ENCODE measurements at places on chromosomes 3 and 15.

- no peak overlapping the region for H3K4me3 ChIP-seq
- no peak for DNase-seq
- no peaks in the 10 kb centered on the region for H3K36me3 ChIP-seq
- no peak overlapping the region for H3K27ac ChIP-seq
These were observed 20.7 kb upstream of the GOLGA6C start for GRCh38 chr15:75237316-75237982.

GRCh38 chr3:169072494-169072893, 591.0 kb downstream of the MECOM start:
- no peaks in the 10 kb centered on the region for H3K27me3 ChIP-seq
- H3K36me3 ChIP-seq: no peaks in the 10 kb centered on the region
- H3K4me3 ChIP-seq: no peak overlapping the region
- DNase-seq: no peak
- no peaks in the 10 kb centered on the region for H3K4me1 ChIP-seq

GRCh38 chr3:104510131-104510849, 856.4 kb upstream of the ALCAM start:
- H3K27me3 ChIP-seq: no peaks in the 10 kb centered on the region
- no peaks in the 10 kb centered on the region for H3K36me3 ChIP-seq
- H3K27ac ChIP-seq: no peak overlapping the region
- no peaks in the 10 kb centered on the region for H3K4me1 ChIP-seq
- no peak overlapping the region for H3K4me3 ChIP-seq

DNA sequence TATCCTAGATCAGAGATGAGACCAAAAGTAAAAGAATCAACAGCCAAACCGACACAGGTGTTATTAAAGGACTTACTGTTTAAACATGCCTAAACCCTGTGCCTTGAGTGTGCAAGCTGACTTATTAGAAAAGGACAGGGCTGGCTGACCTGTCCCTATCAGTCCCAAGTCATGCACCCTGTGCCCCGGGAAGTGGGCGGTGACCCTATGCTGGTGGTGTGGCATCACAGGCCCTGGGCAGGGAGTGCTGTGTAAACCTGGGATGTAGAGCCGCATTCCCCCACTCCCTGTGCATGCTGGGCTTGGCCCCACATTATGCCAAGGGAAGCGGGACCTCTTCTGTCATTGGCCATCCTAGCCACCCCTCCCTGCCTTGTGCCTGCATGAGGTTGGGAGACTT, 10.6 kb downstream of the DNAJA4 start:
- no peak overlapping the region for H3K27ac ChIP-seq
- no peaks in the 10 kb centered on the region for H3K4me1 ChIP-seq
- no peaks in the 10 kb centered on the region for H3K36me3 ChIP-seq

GRCh38 chr15:31300208-31300661, 26.4 kb upstream of the KLF13 start:
- no peaks in the 10 kb centered on the region for H3K36me3 ChIP-seq
- H3K4me3 ChIP-seq: no peak overlapping the region

DNA sequence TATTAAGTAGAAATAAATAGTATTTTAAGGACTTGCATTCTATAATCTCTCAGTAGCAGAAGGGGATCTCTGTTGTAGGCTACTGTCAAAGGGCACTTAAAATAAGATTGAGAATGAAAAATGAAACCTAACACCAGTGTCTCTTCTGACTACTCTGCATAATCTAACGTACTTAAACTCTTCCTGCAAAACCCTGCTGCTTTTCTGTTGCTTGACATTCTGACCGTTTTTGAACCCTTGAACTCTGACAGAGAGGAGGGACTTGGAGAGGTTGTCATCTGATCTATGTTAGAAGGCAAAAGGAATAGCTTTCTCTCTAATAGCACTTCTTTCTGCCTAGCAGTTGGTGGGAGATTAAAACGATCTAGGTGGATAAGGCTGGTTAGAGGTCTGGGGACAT, 204.6 kb downstream of the ZIC1 start:
- H3K27me3 ChIP-seq: no peaks in the 10 kb centered on the region
- no peaks in the 10 kb centered on the region for H3K4me1 ChIP-seq
- no peaks in the 10 kb centered on the region for H3K36me3 ChIP-seq
- no peak overlapping the region for H3K27ac ChIP-seq
- no peak for DNase-seq

- no peak overlapping the region for H3K4me3 ChIP-seq
- H3K36me3 ChIP-seq: no peaks in the 10 kb centered on the region
- no peaks in the 10 kb centered on the region for H3K4me1 ChIP-seq
These were observed 353.7 kb upstream of the SEMA6D start for GRCh38 chr15:47363653-47364052.

DNA sequence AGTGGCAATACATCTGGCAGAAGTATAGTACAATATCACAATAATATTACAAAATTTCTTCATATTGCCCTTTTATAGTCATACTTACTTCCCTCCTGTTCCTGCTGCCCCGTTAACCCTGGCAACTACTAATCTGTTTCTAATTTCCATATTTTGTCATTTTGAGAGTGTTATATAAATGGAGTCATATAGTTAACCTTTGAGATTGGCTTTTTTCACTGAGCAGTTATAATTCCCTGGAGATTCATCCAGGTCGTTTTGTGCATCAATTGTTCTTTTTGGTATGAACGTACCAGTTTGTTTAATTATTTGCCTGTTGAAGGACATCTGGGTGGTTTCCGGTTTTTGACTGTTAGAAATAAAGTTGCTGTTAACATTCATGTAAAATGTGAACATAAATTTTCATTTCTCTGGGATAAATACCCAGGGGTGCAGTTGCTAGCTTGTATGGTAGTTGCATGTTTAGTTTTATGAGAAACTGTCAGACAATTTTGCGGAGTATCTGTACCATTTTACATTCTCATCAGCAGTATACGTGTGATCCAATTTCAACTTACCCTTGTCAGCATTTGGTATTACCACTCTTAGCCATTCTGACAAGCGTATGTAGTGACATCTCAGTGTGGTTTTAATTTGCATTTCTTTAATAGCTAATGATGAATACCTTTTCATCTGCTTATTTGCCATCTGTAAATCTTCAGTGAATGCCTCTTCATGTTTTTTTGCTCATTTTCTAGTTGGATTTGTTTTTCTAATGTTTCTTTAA, 32.2 kb upstream of the IL20RB start:
- no peak overlapping the region for H3K27ac ChIP-seq
- H3K27me3 ChIP-seq: no peaks in the 10 kb centered on the region
- no peak for DNase-seq
- peaks cover 28% of the 10 kb centered on the region for H3K4me1 ChIP-seq
- no peaks in the 10 kb centered on the region for H3K36me3 ChIP-seq

GRCh38 chr3:119403201-119403600, 60.2 kb downstream of the TMEM39A start:
- no peaks in the 10 kb centered on the region for H3K4me1 ChIP-seq
- H3K4me3 ChIP-seq: no peak overlapping the region
- no peak for DNase-seq
- no peaks in the 10 kb centered on the region for H3K27me3 ChIP-seq
- no peak overlapping the region for H3K27ac ChIP-seq
- peaks cover 2% of the 10 kb centered on the region for H3K36me3 ChIP-seq

DNA sequence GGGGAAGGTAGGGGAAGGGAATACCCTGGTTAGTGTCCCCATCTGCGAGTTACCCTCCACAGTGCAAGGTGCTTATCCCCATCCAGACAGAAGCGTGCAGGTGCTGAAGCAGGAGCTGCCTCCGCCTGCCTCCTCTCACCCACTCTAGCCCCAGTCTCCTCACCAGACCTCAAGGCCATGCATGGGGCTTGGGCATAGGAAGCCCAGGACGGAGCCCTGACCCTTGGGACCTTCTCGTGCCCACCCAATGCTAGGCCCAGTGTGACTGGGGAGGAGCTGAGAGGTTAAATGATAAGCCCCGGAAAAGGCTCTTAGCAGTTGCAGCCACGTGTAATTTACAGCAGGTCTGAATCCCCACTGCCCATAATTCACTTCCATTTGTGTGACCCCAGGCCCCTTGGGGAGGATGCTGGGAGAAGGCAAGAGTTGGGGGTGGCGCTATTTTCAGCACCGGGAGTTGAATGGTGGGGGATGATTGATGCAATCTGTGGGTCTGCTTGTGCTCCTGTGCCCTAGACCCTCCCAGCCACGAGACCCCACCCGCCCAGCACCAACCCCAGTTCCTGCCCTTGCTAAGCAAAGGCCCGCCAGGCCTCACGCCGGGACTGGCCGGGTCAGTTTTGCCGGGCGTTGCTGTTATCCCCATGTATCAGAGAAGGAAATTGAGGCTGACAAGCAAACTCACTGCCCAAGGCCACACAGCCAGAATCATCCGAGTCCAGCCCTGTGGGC, 14.5 kb upstream of the PLXND1 start:
- H3K36me3 ChIP-seq: no peaks in the 10 kb centered on the region
- H3K4me3 ChIP-seq: no peak overlapping the region
- peaks cover 40% of the 10 kb centered on the region for H3K4me1 ChIP-seq

- DNase-seq: no peak
- H3K4me3 ChIP-seq: no peak overlapping the region
- no peaks in the 10 kb centered on the region for H3K4me1 ChIP-seq
- no peak overlapping the region for H3K27ac ChIP-seq
- no peaks in the 10 kb centered on the region for H3K27me3 ChIP-seq
- no peaks in the 10 kb centered on the region for H3K36me3 ChIP-seq
These were observed 90.4 kb downstream of the FOXP1 start for GRCh38 chr3:71492974-71493771.

GRCh38 chr3:24299806-24300626, 194.6 kb downstream of the THRB start:
- no peak for DNase-seq
- H3K36me3 ChIP-seq: no peaks in the 10 kb centered on the region
- H3K4me3 ChIP-seq: no peak overlapping the region
- no peak overlapping the region for H3K27ac ChIP-seq
- no peaks in the 10 kb centered on the region for H3K27me3 ChIP-seq
- H3K4me1 ChIP-seq: no peaks in the 10 kb centered on the region

- no peak for DNase-seq
- no peaks in the 10 kb centered on the region for H3K36me3 ChIP-seq
- H3K27me3 ChIP-seq: no peaks in the 10 kb centered on the region
- H3K27ac ChIP-seq: peak overlapping the region; percentile 34
These were observed 89.5 kb downstream of the ITPR1 start for GRCh38 chr3:4582624-4583023.

GRCh38 chr3:81214631-81215030, 546.8 kb downstream of the GBE1 start:
- no peaks in the 10 kb centered on the region for H3K27me3 ChIP-seq
- no peak overlapping the region for H3K4me3 ChIP-seq
- H3K27ac ChIP-seq: no peak overlapping the region

DNA sequence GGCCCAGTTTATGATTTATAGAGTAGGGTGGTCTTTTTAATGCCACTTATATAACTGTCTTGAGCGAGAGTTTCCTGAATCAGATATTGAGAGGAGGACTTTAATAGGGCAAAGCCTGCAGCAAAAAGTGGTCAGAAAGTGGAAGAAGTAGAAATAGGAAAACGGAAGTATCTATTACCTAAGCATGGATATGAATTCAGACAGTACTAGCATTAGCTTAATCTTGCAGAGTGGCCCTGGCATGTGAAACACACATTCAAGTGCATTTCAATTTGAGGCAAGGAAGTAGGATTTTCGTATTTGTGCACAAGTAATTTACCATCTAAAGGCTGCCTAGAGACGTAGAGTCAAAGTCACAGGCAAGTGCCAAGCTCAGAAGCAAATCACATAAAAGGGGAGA, 622.3 kb downstream of the DIPK2A start:
- H3K4me1 ChIP-seq: no peaks in the 10 kb centered on the region
- H3K27me3 ChIP-seq: no peaks in the 10 kb centered on the region
- H3K4me3 ChIP-seq: no peak overlapping the region
- H3K27ac ChIP-seq: no peak overlapping the region

DNA sequence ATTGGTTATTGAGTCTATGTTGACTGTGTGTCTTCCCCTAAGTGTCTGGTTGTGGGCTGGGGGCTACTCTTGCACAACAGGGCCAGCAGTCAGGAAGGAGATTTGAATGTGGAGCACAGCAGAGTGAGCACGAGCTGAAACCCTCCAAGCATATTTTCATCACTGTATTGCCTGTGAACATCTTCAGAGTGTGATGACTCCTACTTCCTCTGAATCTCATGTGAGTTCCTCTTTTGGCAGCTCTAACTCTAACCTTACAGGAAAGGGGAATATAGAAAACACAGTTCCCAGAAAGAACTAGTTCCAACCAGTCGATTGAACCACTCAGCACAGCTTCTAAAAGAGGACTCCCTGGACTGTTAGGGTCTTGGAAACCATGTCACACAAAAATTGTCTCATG, 211.6 kb downstream of the RAP2B start:
- DNase-seq: no peak
- no peaks in the 10 kb centered on the region for H3K36me3 ChIP-seq
- no peaks in the 10 kb centered on the region for H3K4me1 ChIP-seq
- no peak overlapping the region for H3K27ac ChIP-seq

DNA sequence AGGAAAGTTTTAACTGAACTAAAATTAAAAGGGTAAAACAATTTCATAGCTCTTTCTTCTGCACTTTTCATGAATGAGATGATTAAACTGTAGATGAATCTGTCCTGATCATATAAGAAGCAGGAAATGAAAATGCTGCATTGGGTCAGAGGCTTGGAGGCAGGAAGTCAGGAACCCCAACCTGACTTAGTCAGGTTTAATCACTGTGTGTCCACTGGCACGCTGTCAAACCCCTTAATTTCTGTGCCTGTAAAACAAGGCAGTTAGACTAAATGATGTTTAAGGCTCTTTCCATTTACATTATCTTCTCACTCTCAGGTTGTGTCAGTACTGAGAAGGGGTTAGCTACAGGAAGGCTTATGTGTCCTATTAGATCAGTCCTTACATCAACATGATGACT, 193.3 kb upstream of the TTC14 start:
- no peaks in the 10 kb centered on the region for H3K36me3 ChIP-seq
- DNase-seq: no peak
- no peak overlapping the region for H3K27ac ChIP-seq
- H3K4me3 ChIP-seq: no peak overlapping the region
- H3K27me3 ChIP-seq: no peaks in the 10 kb centered on the region

GRCh38 chr3:98670020-98670419, 76.6 kb upstream of the CPOX start:
- no peaks in the 10 kb centered on the region for H3K36me3 ChIP-seq
- H3K4me3 ChIP-seq: no peak overlapping the region

GRCh38 chr3:9205345-9206143, 43.9 kb downstream of the SRGAP3 start:
- H3K4me1 ChIP-seq: no peaks in the 10 kb centered on the region
- no peak overlapping the region for H3K27ac ChIP-seq
- H3K4me3 ChIP-seq: no peak overlapping the region
- no peaks in the 10 kb centered on the region for H3K36me3 ChIP-seq

DNA sequence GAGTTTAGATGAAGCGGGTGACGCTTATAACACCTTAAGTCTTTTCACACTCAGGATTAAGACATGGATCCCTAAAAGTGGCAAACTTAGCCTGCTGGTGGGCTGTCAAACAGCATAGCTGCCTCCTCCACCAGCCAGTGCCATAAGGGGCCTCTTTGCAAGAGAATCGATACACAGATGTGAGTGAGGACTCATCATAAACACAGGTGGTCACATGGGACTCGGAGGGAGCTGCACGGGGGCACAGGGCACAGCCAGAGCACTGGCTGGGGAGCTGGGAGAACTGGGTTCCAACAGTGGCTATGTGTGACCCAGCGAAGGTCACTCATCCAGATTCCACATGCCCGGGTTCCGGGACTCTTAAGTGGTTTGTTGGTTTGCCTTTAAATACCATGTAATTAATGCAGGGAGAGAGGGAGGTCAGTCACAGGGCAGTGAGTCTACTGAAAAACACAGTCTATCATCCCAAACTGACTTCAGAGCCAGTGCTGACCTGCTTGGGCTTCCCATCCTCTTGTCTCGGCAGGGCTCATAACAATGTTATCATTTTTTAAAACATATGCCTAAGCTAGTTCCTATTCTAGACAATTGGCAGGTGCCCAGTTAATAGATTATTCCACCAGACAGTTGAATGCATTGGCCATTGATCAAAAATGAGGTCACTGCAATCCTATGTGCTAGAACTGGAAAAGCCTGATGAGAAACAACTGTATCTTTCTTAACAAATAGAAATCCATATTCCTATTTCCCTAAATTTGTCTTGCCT, 51.8 kb downstream of the SLC12A8 start:
- H3K36me3 ChIP-seq: no peaks in the 10 kb centered on the region
- H3K4me3 ChIP-seq: no peak overlapping the region
- no peaks in the 10 kb centered on the region for H3K27me3 ChIP-seq
- no peak overlapping the region for H3K27ac ChIP-seq
- H3K4me1 ChIP-seq: no peaks in the 10 kb centered on the region

All from tibial nerve (tissue), 4 donors.